CD4-positive, alpha-beta T cell treated with Interferon alpha-2 for 1 hour (primary cell): ENCODE measurements at places on chromosomes 16 and 17.

- DNase-seq, result no peak
Measured at GRCh38 chr16:58464916-58465731, 34.8 kb upstream of the NDRG4 start.

DNA sequence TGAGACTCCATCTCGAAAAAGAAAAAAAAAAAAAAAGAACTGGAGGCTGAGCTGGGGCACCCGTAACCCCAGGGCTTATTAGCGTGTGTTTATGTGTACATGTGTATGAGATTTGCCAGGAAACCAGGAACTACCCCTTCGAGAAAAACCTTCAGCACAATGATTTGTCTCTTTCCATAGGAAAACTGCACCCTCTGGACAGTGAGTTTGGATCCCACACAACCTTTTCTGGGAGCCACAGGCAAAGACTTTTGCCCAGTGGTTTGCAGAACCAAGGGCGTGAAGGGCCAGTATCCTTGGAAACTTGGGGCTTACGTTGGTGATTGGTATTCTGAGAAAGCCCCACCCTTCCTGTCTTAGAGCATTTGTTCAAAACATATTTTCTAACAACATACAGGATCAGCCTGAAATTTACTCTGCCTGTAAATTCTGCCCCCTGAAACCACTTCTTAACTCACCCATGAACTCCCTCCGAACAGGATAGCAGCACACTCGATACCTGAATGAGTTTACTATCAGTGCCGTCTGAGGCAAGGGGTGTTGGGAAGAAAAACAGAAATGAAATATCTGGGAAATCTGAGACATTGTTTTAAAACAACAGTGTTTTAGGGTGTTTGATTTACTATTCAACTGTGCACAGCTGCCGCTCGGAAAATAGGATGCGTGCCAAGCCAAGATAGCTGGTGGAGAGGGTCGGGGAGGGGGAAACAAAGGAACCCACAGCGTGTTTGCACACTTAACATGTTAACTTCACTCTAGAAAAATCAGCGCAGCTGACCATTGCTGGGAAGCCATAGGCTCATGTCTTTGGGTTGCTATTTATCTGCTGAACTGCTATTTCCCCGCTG is 40.2 kb upstream of the MAF start:
- DNase-seq, result peak; percentile 54

GRCh38 chr16:14500791-14501190 is 129.3 kb downstream of the PARN start:
- DNase-seq, result no peak

GRCh38 chr17:83012200-83012785 is 67.1 kb upstream of the METRNL start:
- DNase-seq, result no peak

- DNase-seq, result no peak
Measured at GRCh38 chr16:19172098-19172780, 4.2 kb downstream of the SYT17 start.

- DNase-seq, result no peak
Measured at GRCh38 chr16:12260119-12260646, 283.6 kb downstream of the SNX29 start.

- DNase-seq, result no peak
Measured at GRCh38 chr17:14845591-14846281, 419.4 kb downstream of the PMP22 start.

- DNase-seq, result no peak
Measured at GRCh38 chr17:8649157-8650118, 18.9 kb upstream of the MYH10 start.

DNA sequence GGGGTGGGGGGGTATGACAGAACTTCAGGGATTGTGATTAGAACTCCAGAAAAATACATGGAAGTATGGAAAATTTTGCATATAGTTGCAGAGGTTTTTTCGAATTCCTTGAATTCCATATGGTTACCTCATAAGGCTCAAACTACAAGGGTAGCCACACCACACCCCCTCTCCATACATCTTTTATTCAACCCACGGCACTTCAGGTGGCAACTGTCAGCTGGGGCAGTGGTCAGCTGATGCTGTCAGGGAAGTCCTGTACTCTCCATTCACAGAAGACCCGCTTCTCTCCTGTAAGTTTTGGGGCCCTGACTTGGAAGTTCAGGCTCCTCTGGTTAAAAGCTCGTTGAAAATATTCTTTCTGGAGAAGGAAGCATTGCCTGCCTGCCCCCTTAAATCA is 57.5 kb upstream of the CLEC19A start:
- no peak for DNase-seq

GRCh38 chr16:67017810-67018488 is 11.0 kb upstream of the CBFB start:
- peak; percentile 84 for DNase-seq

- no peak for DNase-seq
Measured at GRCh38 chr16:72715267-72715666, 332.7 kb downstream of the ZFHX3 start.

DNA sequence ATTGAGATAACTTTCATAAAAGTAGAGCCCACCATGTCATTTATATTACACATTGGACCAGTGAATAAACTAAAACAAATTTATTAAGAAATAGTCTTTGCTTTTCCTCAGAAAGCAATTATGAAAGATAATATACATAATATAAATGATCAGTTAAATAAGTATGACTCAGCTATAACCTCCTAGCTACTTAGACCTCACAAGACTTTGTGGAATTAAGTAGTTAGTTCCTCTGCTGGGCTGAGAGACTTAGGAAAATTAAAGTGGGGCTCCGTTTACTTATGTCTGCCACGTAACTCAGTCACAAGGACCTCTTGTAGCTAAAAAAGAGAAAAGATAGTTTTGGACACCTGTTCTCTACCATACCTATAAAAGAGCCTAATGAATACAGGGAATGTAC is 76.9 kb downstream of the MRTFB start:
- DNase-seq, result no peak

- no peak for DNase-seq
Measured at GRCh38 chr16:86471896-86472295, 38.4 kb upstream of the FOXF1 start.

DNA sequence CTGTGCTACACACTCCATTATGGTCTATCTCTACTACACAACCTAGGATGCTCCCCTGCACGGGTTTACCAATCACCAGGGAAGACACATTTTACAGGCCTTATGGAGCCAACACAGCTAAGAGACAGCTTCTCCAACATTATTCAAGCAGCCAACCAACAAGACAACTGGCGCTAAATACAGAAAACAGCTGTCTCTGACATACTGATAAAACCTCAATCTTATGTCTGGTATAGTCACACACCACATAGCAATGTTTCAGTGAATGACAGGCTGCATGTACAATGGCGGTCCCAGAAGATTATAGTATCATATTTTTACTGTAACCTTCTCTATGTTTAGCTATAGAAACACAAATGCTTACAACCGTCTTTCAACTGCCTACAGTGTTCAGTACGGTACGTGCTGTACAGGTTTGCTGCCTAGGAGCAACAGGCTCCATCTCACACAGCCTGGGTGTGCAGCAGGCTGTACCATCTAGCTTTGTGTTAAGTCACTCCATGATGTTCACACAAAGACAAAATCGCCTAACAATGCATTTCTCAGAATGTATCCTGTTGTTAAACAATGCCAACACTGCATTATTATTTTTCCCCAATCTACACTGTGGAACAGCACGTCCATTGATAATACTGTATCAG is 10.9 kb downstream of the USP22 start:
- no peak for DNase-seq

DNA sequence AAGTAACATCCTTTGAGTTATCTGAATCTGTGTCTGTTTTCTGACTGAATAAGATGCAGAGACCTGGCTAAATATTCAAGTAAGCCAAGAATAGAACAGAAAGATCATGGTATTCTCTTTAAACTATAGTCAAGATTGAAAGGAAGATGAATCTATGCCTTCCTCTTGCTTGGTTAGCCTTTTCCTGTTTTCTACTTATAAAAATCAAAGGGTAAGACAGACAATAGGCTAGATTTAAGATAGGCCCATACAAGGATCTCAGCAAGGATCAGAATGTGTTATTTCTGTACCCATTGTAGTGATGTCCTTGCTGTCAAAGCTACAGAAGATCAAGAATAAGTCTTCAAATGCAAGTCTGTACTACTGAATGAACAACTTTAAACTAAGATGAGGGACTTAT is 7.0 kb upstream of the CDR2 start:
- DNase-seq, result no peak

- DNase-seq, result peak; percentile 67
Measured at GRCh38 chr17:63984651-63985386, 12.1 kb upstream of the SCN4A start.

DNA sequence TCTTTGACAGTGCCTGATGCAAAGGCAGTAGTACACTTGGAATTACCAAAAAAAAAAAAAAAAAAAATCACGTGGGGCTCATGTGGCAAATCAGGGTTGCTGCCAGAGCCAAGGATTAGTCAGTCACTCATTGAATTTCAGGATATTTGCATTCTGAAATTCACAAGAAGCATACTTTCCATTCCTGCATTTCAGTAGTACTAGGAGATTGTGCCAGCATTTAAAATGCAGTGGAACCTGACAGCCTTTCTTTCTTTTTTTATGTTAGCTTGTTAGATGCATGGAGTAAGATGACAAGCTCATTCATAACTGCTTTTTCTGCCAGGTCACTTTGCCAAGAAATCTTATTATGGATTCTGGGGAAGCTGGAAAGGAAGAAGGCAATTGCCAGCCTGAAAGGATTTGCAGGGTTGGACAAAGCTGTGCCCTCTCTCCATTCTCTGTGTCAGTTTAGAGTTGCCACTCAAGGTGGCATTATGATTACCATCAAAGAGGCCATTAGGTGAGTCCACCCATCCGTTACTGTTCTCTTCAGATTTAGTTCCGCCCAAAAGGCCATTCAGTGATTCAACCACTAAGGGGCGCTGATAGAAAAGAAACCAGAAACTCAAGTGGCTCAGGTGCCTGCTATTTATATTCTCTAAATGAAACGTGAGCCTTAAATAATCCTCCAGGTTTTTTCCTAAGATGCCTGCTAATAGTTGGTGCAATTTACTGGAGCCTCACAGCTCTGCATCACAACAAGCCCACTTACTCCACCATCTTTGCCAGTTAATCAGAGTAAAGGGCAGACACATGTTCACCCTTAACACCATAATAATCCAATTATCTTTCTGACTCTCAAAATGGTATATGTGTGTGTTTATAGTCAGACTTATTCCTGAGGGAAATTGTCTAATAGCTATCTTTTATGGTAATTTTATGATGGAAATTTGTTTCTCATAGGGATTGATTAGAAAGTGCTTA is 59.0 kb downstream of the TANGO6 start:
- DNase-seq, result no peak

DNA sequence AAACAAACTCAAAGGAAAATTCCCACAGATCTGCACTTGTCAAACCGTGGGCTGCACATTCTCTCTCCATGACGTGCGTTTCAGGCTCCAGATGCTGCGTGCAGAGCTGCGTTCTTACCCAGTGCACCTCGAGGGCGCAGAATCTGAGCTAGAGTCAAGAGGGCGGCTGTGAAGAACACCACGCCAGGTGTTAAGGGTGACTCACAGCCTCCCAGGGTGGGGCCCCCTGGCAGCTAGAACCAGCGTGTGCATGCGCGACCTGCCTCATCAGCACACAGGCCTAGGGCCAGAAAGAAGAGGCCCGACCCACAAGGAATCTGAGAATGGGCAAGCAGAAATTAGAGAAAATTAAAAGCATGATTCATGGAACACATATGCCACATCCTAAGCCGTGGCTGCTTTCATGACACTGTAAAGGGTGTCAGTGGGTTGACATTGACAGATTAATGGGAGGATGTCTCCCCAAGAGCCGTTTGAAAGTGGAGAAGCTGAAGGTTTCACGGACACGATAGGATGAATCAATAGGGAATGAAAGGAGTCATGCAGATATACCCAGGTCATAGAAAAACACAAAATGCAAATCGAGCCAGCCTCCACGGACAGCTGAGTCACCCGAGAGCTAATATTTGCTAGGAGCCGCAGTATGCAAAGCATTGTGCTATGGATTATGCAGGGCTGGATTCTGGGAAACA is 29.0 kb downstream of the MARCHF10 start:
- no peak for DNase-seq

DNA sequence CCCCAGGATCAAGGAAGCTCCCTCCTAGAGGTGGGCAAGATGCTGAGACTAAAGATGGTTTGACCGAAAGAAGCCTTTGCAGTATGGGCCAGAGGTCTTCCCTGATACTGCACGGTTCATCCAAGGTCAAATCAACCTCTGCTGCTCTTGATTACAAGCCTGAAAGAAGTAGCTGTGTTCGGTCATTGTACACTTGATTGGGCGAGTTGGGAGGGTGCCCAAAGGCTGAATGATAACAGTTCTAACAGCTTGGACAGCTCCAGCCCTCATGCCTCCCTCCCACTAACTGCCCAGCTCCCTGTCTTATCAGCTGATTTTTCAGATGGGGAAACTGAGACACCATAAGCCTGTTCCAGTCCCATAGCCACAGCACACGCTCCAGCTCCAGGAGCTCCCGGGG is 42.8 kb downstream of the ABCC12 start:
- DNase-seq, result no peak

DNA sequence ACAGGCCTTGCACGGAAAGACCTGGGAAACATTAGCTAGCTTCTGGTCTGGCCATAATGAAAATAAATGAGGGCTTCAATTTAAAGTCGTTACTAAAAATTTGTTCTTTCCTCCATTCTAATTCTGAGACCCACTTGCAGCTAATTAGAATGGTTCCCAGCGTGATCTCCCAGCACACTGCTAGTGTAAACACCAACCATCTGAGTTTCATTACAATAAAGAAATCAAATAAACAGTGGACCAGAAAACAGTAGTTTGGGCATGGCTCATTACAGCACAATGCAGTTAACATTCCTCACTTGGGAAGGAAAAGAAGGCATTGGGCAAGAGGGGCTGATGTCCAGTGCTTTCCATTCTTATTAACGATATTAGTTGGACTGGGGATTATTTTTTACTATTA is 410.9 kb upstream of the SOX9 start:
- DNase-seq, result no peak

- no peak for DNase-seq
Measured at GRCh38 chr17:43810226-43810715, 22.7 kb downstream of the MPP3 start.

GRCh38 chr17:74512624-74513091 is 18.6 kb downstream of the CD300LB start:
- DNase-seq, result peak; percentile 69

DNA sequence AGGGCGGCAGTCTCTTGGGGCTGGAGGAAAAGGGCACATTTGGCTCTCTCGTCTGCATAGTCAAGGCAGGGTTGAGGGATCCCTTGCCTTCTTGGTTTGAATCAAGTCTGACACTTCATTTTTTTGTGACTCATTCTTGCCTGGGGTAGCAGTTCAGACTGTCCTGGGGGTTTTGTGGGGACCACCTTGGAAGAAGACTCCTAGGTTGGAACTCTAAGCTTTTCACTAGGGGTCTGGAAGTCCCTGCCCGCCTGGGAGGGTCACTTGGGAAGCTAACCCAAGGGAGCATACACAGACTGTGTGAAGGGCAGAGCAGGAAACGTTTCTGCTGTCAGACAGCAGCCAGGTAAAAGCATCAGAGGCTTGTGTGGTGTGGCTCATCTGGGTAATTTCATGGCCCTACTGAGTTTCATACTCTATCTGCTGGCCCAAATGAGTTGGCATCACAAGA is 11.3 kb downstream of the YPEL2 start:
- no peak for DNase-seq

DNA sequence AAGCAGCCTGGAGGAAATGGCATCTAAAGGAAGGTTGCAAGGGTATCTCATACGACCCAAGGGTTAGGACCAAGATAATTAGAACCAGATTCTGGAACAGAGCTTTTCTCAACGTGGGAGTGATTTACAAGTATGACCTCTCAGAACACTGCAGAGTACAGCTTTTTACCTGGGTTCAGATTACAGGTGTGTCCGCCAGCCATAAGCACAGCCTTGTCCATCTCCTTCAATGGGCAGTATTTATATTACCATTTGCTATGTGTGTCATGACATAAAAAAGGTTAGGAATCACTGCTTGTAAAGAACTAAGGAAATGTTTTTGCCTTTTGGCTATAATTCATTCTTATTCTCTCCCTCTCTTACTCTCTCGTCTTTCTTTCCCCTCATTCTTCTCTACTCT is 36.7 kb downstream of the MYO1D start:
- no peak for DNase-seq
